Nucleus accumbens (tissue), 56 donors: ENCODE measurements at places on chromosomes 13 and 19.
A peak's percentile ranks its signal among the peaks of the same experiment; 100 is the strongest.

DNA sequence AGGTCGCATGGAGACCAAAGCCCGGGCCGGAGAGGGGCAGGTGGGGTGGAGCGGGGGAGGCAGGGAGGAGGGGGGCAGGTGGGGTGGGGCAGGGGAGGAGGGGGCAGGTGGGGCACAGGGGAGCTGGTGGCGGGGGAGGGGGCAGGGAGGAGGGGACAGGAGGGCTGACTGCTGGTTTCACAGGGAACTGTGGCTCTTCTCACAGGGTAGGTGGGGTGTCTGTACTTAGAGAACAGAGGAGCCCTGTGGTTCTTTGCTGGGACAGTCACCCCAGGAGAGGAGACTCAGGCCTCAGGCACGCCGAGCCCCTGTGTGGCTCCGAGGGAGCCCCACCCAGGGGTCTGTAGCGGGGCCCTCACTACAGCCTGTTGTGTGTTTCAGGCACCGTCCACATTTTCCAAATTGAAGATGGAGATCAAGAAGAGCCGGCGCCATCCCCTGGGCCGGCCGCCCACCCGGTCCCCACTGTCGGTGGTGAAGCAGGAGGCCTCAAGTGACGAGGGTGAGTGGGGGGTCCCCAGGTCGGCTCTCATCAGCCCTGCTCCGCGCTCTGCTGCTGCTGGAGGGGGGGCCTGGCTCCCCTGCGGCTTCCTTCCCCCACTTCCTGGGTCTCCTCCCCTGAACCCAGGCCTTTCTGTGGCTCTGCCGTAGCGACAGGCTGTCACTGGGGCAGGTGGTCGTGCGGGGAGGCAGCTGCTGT lies 162.7 kb downstream of the KDM4B start:
- DNase-seq, result no peak

- DNase-seq, result no peak
Observed at GRCh38 chr19:58380037-58380661, 681 bp downstream of the ZNF837 start.

- no peak for DNase-seq
Observed at GRCh38 chr19:40193587-40193849, 2.3 kb downstream of the MAP3K10 start.

GRCh38 chr13:113390874-113391497 lies 27.1 kb upstream of the GRTP1 start:
- no peak for DNase-seq

DNA sequence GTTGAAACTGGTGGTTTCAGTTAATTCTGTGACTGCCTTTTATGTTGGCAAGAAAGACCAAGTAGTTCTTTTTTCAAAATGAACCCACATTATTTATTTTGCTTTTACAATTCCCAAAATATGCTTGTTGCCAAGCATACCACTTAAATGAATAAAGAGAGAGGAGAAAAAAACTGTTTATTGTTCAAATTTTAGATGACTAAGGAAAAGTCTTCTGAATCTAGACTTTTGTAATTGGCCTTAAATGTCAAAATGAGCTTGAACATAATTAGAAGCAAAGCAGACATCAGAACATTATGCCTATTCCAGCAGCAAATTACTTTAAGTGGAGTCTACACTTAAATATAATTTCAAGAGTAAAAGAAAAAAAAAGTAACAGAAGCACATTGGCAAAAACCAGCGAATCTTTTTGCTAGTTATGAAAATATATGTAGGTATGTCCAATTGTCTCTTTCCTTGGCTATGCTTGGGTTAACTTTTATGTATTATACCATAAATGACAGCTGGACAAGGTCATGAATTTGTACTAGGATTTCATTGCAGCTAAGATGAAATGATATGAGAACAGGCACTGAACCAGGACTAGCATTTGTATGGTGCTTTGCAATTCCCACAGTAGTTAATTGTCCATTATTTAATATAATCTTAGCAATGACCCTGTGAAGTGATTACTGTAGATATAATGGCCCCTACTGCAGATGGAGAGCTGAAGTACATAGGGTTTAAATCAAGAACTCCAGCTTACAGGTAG lies 211.9 kb downstream of the NALCN start:
- no peak for DNase-seq

- peak; percentile 91 for DNase-seq
Observed at GRCh38 chr13:72727417-72728289, at the start of the genes BORA and MZT1. BORA (plus strand) TSS chr13:72727923; CDS start chr13:72728941, 1,018 bp downstream. MZT1 (minus strand) TSS chr13:72727629; CDS start chr13:72727602, 27 bp downstream.

DNA sequence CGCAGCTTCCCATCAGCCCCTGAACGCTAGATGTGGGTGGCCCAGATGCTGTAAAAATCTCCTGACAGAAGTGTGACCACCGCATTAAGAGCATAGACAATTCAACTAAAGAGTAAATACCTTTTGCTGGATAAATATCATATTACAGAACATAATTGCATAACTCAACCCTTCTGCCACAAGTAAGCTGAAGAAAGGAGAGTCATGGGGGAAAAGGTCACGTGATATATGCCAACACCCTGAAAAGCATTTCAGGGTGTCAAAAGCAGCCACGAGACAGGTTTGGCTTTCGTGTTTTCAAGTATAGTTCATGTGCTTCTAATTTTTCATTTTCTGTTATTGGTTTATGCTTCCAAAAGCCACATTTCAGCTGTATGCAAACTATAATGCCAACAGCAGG lies 71.3 kb downstream of the LHFPL6 start:
- DNase-seq, result no peak

- DNase-seq, result no peak
Observed at GRCh38 chr19:41872384-41872774, 4.7 kb upstream of the CD79A start.

DNA sequence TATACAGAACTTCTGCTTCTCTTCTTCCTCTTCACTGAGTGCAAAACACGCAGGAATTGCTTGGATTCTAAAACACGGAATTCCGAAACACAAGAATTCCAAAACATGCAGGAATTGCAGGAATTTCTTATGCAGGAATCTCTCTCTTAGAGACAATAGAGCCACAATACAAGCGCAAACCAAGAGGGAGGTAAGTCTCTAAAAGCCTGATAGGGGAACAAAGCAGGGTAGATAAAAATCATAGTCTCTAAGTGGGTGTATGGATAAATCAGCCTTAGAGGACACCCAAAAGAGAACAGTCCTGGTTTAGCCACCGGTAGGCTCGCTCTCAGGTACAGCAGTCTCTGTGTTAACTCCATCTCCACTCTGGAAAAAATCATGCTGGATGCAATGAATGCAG lies 112.9 kb downstream of the LHFPL6 start:
- DNase-seq, result no peak

DNA sequence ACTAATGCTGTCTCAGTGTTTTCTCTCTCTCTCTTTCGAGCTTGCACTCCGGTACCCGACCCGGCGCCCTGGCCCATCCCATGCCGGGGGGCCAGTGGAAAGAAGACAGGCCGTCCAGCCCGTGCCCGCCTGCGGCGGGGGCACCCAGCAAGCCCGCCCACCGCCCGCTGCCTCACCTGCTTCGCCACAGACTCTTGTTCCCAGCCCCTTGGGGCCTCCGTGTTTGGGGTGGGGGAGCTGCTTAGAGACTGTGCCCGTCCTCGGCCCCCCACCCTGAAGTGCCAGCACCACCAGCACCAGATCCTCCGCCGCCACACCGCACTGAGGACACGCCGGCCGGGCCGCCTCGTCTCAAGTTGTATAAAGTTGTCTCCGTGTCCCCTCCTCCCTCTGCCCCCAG lies 2.4 kb downstream of the LENG9 start:
- no peak for DNase-seq

GRCh38 chr13:62635161-62635560 lies 1219.5 kb upstream of the PCDH20 start:
- DNase-seq, result no peak

GRCh38 chr13:110624766-110625756 lies 9.7 kb downstream of the NAXD start:
- no peak for DNase-seq

- no peak for DNase-seq
Observed at GRCh38 chr19:3823350-3823713, 37.2 kb upstream of the MATK start.

- no peak for DNase-seq
Observed at GRCh38 chr13:37914781-37915391, 45.3 kb upstream of the TRPC4 start.

- no peak for DNase-seq
Observed at GRCh38 chr19:10685210-10685609, 16.0 kb upstream of the QTRT1 start.

DNA sequence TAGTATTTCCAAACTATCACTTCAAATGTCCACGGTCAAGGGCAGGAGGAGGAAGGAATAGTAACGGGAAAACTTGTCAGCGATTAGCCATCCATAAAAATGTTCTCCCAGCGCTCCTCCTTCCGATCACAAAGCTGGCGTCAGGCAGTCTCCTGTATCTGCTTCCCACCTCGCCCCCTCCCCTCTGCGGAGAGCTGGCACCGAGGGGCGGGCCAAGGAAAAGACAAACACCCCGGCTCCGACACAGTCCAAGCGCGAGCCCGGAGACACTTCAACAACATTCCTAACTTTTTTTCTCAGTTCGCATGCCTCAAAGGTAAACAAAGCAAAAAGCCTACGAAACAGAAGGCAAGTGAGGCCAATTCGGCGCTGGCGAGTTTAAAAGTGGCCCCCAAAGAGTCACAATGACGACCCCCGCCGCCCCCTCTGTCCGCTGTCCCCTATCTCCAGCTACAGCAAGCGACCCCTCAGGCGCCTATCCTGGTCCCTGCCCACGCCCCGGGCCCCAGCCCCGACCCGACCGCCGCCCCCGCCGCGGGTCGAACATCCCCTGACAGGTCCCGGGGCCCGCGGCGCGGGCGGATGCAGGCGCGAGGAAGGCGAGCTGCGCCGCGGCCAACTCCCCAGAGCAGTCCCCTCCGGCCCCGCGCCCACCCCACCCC lies 736 bp downstream of the SMAD9 start:
- no peak for DNase-seq

DNA sequence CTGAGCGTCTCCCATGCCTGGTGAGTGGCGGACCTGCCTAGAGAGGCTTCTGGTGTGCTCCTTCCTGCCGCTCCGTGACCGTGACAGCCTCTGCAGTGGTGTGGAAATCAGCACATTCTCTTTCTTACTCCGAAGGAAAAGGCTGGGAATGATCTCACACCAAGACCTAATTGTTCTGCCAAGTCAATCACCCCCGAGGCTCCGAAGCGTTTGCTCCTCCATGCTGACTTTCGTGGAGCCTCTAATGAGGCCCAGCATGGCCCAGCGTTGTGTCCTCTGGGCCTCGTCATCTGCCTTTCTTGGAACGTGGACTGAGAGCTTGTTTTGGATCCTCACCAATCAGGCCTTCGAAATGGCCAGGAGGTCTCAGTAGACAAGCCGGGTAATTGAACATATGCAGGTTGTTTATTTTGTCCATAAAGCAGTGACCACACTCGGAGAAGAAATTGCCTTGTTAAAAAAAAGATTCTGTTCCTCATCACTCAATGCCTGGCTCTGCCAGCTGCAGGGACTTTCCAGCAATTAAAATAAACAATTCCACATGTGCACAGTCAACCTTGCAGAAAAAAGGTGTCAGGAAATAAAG lies 107.1 kb downstream of the UBL3 start:
- no peak for DNase-seq

- DNase-seq, result no peak
Observed at GRCh38 chr19:10831987-10832938, 3.7 kb downstream of the TMED1 start.

DNA sequence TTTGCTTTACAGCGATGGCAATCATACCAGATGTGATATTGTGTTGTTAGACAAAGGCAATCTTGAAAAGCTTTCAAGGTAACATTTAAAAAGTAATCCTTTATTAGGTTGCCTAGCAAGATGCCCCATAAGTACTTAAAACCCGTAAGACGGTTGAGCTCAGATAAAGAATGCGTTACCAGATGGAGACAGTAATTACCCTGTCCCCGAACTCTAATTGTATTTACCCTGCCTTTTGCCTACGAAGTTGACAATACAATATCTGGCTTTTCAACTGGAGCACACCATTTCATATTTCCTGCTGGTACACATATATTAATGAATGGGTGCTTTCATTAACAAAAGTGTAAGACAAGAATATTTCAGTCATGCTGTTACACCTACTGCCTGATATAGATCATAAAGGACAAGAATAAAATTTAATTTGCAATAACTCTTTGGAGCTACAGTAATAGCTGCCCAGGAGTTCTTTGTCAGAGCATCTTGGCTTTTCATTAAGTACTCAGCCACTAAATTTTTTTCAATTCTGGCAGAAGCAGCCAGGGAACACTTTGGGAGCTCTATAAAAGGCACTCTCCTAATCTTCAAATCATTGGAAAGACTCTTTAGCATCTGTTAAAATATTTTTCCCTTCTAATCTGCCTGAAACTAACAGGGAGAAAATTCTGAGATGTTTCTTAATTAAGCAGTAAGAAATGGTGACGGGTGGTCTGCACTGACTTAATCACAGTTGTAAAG lies 63.8 kb downstream of the DCT start:
- DNase-seq, result no peak

GRCh38 chr13:106795847-106796246 lies 227.9 kb upstream of the ARGLU1 start:
- no peak for DNase-seq

- DNase-seq, result no peak
Observed at GRCh38 chr19:5864013-5864720, 6.2 kb downstream of the FUT5 start.

GRCh38 chr19:12247644-12248222 lies 47.0 kb downstream of the ZNF44 start:
- no peak for DNase-seq

DNA sequence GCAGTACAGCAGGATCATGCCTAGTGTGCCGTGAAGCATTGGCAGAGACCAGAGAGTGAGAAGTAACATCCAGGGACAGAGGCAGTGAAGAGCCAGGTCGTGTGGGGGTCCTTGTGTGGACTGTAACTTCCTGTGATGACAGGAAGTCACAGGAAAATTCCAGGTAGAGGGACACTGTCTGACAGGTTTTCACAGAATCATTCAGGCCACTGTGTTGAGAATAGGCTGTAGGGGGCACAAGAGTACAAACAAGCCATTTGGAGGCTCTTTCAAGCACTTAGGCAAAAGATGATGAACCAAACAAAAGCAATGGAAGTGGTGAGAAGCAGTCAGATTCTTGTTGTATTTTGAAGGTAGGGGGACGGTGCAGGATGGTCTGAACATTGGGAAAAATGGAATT lies 46.4 kb downstream of the N4BP2L1 start:
- DNase-seq, result no peak

GRCh38 chr19:15423130-15423529 lies 4.3 kb upstream of the AKAP8L start:
- no peak for DNase-seq

GRCh38 chr13:78024996-78025395 lies 106.4 kb upstream of the EDNRB start:
- no peak for DNase-seq

- DNase-seq, result no peak
Observed at GRCh38 chr13:101767131-101767530, 314.7 kb downstream of the ITGBL1 start.
